Fibroblast of lung (primary cell): ENCODE measurements at places on chromosomes 6 and 20. TPM values are rescaled to one million over a fixed set of nuclear protein-coding genes. Genes with fewer than 3 reads are reported as not detected.
A peak's percentile ranks its signal among the peaks of the same experiment; 100 is the strongest.

GRCh38 chr20:63580796-63581461 lies 6.9 kb upstream of the HELZ2 start:
- peaks cover 3% of the 10 kb centered on the region for H3K27me3 ChIP-seq
- H3K4me1 ChIP-seq, result no peaks in the 10 kb centered on the region
- H3K27ac ChIP-seq, result no peak overlapping the region
- DNase-seq, result peak; percentile 41
- no peak overlapping the region for H3K4me3 ChIP-seq
- no peaks in the 10 kb centered on the region for H3K36me3 ChIP-seq

Gene SHLD1
- total RNA-seq, result 2.6 and 3.3 TPM in 2 replicates

DNA sequence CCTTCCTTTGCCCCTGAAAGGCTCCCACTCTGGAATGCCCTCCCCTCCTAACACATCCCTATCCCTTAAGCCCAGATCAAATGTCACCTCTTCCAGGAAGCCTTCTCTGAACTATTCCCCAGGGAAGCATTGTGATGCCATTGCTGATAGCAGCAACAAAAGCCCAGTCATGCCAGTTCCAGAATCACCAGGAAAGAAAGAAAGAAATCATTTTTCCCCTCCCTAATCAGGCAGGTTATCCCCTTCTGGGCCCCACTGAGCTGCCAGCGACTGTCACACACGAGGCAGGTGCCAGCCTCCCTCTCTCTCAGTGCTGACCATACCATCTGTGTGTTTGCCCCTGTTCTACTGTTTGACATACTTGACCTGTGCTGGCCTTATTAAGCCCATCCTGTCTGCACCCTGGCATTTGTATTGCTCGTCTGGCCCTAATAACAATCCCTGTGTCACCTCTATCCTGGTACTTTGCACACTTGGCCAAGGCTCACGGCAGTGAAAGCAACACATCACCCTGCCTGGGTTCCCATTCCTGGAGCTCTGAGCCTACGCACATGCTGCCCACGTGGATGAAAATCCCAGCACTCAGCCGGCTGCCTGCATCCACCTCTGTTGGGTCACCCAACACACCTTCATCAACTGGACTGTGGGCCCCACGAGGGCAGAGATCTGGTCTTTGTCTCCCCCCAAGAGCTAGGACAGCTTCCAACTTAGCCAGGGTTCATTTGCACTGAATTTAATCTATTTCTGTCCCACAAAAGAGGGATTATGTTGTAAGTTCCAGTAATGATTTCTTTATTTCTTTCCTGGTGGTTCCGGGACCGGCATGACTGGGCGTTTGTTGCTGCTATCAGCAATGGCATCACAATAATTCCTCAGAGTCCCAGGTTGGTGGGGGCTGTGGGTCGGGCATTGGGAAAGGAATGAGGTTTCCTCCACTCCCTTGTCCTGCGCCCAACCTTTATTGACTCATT lies 5.3 kb upstream of the BPIFB1 start:
- H3K27ac ChIP-seq, result no peak overlapping the region
- no peaks in the 10 kb centered on the region for H3K4me1 ChIP-seq
- no peaks in the 10 kb centered on the region for H3K27me3 ChIP-seq
- H3K4me3 ChIP-seq, result no peak overlapping the region

DNA sequence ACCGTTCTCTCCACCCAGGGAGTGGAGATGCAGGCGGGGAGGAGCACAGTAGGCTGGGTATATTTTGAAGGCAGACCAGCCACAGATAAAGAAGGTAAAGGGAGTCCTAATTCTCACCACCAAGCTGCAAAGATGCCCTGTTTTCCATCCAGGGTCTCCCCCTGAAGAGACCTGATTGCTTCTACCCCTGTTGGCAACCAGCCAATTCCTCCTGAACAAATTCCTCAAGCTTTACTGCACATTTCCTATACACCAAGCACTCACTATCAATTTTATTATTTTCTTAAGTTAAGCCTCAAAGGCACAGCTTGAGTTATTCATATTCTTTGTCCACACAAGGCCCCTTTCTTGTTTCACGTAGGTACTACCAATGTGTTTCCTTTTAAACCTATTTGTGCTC lies 214.4 kb downstream of the EYA2 start:
- no peaks in the 10 kb centered on the region for H3K27me3 ChIP-seq
- no peak overlapping the region for H3K27ac ChIP-seq
- no peak overlapping the region for H3K4me3 ChIP-seq
- no peaks in the 10 kb centered on the region for H3K36me3 ChIP-seq

- DNase-seq, result peak; percentile 86
- peaks cover 7% of the 10 kb centered on the region for H3K4me1 ChIP-seq
- no peaks in the 10 kb centered on the region for H3K27me3 ChIP-seq
- no peak overlapping the region for H3K27ac ChIP-seq
Measured at GRCh38 chr20:33789109-33789857, 21.9 kb upstream of the CHMP4B start.

- DNase-seq, result no peak
- H3K27ac ChIP-seq, result no peak overlapping the region
- H3K36me3 ChIP-seq, result no peaks in the 10 kb centered on the region
- peaks cover 55% of the 10 kb centered on the region for H3K4me1 ChIP-seq
- no peaks in the 10 kb centered on the region for H3K27me3 ChIP-seq
Measured at GRCh38 chr6:45653117-45653883, 275.6 kb upstream of the SUPT3H start.

GRCh38 chr6:158972241-158973233 lies 27.5 kb downstream of the RSPH3 start:
- H3K27ac ChIP-seq, result no peak overlapping the region
- H3K27me3 ChIP-seq, result no peaks in the 10 kb centered on the region
- DNase-seq, result peak; percentile 43
- no peak overlapping the region for H3K4me3 ChIP-seq
- H3K36me3 ChIP-seq, result no peaks in the 10 kb centered on the region
- H3K4me1 ChIP-seq, result no peaks in the 10 kb centered on the region

GRCh38 chr20:16451001-16451400 lies 122.2 kb downstream of the KIF16B start:
- no peak overlapping the region for H3K4me3 ChIP-seq
- H3K27ac ChIP-seq, result no peak overlapping the region
- H3K27me3 ChIP-seq, result no peaks in the 10 kb centered on the region
- no peaks in the 10 kb centered on the region for H3K4me1 ChIP-seq
- DNase-seq, result no peak
- H3K36me3 ChIP-seq, result no peaks in the 10 kb centered on the region

GRCh38 chr20:4740774-4741431 lies 19.2 kb downstream of the PRND start:
- H3K36me3 ChIP-seq, result no peaks in the 10 kb centered on the region
- H3K4me1 ChIP-seq, result no peaks in the 10 kb centered on the region
- peak; percentile 20 for DNase-seq
- peaks cover 3% of the 10 kb centered on the region for H3K27me3 ChIP-seq

DNA sequence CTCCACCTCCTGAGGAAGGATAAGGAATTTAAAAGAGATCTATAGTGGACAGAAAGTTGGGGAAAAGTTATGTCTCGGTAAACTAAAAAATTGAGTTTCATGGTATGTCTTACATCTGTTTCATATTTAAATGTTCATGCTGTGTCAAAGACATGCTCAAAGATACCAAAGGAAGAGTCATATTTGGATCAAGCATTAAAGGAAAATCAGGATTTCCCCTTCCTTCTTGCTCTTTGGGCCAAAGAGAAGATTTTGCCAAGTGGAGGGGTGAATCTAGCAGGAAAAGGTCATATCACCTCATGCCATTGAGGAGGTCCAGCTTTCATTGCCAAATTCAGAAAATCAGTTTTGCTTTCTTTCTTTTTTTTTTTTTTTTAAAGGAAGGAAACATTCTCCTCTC lies 192.4 kb downstream of the OGFRL1 start:
- no peak overlapping the region for H3K4me3 ChIP-seq
- H3K36me3 ChIP-seq, result no peaks in the 10 kb centered on the region
- peaks cover 7% of the 10 kb centered on the region for H3K4me1 ChIP-seq
- no peak overlapping the region for H3K27ac ChIP-seq
- no peaks in the 10 kb centered on the region for H3K27me3 ChIP-seq

DNA sequence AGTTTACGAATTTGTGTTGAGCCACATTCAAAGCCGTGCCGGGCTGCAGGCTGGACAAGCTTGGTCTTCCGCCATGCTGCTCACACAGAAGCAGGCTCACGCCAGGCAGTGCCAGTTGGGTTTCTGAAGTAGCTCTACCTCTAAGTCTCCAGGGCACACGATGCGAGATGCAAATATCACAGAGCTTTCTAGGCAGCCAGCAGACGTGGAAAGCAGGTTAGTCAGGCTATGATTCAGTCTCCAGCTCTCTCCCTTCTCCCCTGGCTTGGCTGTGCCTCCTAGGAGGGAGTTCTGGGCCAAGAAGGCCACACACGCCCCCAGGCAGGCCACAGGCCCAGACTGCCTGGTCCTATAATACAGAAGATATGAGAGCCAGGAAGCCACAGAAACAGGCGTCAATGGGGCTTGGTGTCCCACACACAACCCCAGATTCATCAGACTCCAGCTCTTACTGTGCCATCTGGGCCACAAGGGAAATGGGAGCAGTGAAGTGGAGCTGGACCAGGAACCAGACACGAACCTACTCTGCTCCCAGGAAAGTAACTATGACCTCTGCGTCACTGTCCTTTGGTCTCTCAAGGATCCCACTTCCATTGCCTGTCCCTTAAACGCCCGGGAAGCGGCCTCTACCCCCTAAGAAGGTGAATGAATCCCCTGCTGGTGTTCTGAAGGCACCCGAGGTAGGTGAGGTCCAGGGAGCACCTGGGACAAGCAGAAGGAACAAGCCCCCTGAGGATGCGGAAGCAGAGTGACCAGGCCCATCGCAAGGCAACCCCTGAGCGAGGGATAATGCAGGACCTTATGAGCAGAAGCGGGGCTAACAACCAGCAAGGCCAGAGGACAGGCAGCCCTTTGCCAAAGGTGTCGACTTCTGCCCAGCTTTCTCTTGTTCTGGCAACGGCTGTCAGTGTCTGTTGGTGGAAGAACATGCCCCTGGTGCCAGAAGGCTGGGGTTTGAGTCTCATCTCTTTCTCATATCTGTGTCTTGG lies 61.2 kb downstream of the GFOD1 start:
- peaks cover 7% of the 10 kb centered on the region for H3K4me1 ChIP-seq
- no peaks in the 10 kb centered on the region for H3K27me3 ChIP-seq
- no peaks in the 10 kb centered on the region for H3K36me3 ChIP-seq
- peak; percentile 88 for DNase-seq
- H3K4me3 ChIP-seq, result no peak overlapping the region

Gene SLC16A10
- under 0.01 TPM in 1 of 2 replicates, not detected in the other for total RNA-seq

DNA sequence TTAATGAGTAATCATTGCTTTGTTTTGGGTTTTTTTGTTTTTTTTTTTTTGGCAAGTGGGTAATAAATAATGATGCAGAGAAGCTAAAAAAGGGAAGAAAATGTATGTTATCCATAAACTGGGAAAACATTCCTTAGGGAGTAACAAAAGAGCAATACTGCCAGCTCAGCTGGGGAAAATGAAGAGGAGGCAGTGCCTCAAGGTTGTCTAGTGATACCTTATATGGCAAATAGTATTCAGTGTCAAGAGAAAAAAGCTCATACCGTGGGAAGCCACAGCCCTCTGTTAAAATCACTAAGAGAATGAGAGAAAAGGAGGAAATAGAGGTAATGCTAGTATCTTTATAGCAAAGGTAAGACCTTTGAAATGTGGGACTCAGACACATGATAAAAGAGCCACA lies 47.1 kb upstream of the SMLR1 start:
- H3K4me3 ChIP-seq, result no peak overlapping the region
- H3K27ac ChIP-seq, result no peak overlapping the region
- H3K4me1 ChIP-seq, result peaks cover 8% of the 10 kb centered on the region

- H3K36me3 ChIP-seq, result no peaks in the 10 kb centered on the region
- H3K4me1 ChIP-seq, result no peaks in the 10 kb centered on the region
- no peaks in the 10 kb centered on the region for H3K27me3 ChIP-seq
- H3K27ac ChIP-seq, result no peak overlapping the region
- H3K4me3 ChIP-seq, result no peak overlapping the region
Measured at GRCh38 chr20:17023806-17024205, 203.0 kb upstream of the PCSK2 start.

DNA sequence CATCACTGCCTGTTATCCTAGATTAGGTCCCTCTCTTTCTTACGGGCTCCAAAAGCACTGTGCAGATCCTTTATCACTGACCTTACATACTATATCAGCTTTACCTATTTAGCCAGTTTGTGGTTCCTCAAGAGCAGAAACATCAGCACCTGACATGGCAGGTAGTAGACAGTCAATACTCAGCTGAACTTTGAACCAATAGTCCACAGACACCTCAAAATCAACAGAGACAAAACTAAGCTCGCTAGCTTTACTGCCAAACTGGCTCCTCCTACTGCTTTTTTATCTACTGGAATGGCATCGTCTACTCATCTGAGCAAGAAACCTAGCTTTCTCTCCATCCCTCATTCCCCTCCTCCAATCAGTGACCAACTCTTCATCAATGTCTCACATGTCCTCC lies 5.6 kb downstream of the IL17A start:
- H3K27ac ChIP-seq, result no peak overlapping the region
- no peak overlapping the region for H3K4me3 ChIP-seq

GRCh38 chr20:1848373-1848772 lies 46.8 kb upstream of the SIRPA start:
- no peaks in the 10 kb centered on the region for H3K4me1 ChIP-seq
- no peaks in the 10 kb centered on the region for H3K36me3 ChIP-seq
- DNase-seq, result no peak
- H3K27ac ChIP-seq, result no peak overlapping the region
- no peak overlapping the region for H3K4me3 ChIP-seq

DNA sequence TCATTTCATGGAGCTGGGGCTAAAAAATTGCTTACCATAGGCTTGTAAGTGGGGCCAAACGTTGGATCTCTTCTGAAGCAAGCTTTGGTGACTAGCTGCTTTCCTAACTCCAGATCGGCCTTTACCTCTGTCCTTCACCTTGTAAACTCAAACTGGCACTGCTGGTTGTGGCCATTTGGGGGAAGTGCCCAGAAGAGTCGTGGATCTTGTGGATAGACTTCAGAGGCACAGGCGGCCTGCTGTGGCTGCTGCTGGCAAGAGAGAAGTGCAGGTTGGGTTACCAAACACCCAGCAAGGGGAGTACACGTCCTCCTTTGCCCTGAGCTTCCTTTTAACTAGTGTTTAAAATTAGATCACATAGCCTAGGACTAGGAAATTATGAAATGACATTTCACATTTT lies 36.8 kb upstream of the KLHL31 start:
- no peak for DNase-seq
- H3K36me3 ChIP-seq, result no peaks in the 10 kb centered on the region
- H3K27me3 ChIP-seq, result no peaks in the 10 kb centered on the region

DNA sequence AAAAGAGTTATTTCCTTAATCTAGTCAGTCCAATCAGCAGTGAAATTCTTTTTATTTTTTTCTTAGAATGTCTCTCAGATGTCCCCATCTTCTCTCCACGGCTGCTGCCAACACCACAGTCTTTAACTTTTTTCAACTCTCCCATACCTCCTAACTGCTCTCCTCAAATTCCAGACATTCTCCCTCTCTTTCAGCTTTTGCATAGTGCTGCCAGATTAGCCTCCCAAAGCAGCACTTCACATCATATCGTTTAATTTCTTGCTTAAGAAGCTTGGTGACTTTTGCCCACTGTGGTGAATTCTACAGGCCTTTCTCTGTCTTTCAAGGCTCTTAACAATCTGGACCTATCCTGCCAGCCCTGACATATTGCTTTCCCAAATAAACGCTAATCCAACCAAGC lies 233.4 kb downstream of the UST start:
- peak; percentile 55 for DNase-seq
- no peak overlapping the region for H3K27ac ChIP-seq
- no peaks in the 10 kb centered on the region for H3K4me1 ChIP-seq
- H3K4me3 ChIP-seq, result no peak overlapping the region

Gene HRH3
- total RNA-seq, result not detected in 2 replicates

GRCh38 chr6:89952105-89952671 lies 57.9 kb downstream of the GJA10 start:
- H3K4me1 ChIP-seq, result no peaks in the 10 kb centered on the region
- DNase-seq, result peak; percentile 16
- H3K27ac ChIP-seq, result no peak overlapping the region
- H3K4me3 ChIP-seq, result no peak overlapping the region
- no peaks in the 10 kb centered on the region for H3K27me3 ChIP-seq

Gene THEMIS
- not detected in 2 replicates for total RNA-seq

- H3K27ac ChIP-seq, result no peak overlapping the region
- no peaks in the 10 kb centered on the region for H3K4me1 ChIP-seq
- peak overlapping the region; percentile 77 for H3K4me3 ChIP-seq
- H3K27me3 ChIP-seq, result no peaks in the 10 kb centered on the region
Measured at GRCh38 chr6:166955121-166955864, 1.1 kb downstream of the RNASET2 start.

Gene PROKR2
- not detected in 2 replicates for total RNA-seq
